ENCODE measurements at places on chromosomes 5 and 9.
A peak's percentile ranks its signal among the peaks of the same experiment; 100 is the strongest.

DNA sequence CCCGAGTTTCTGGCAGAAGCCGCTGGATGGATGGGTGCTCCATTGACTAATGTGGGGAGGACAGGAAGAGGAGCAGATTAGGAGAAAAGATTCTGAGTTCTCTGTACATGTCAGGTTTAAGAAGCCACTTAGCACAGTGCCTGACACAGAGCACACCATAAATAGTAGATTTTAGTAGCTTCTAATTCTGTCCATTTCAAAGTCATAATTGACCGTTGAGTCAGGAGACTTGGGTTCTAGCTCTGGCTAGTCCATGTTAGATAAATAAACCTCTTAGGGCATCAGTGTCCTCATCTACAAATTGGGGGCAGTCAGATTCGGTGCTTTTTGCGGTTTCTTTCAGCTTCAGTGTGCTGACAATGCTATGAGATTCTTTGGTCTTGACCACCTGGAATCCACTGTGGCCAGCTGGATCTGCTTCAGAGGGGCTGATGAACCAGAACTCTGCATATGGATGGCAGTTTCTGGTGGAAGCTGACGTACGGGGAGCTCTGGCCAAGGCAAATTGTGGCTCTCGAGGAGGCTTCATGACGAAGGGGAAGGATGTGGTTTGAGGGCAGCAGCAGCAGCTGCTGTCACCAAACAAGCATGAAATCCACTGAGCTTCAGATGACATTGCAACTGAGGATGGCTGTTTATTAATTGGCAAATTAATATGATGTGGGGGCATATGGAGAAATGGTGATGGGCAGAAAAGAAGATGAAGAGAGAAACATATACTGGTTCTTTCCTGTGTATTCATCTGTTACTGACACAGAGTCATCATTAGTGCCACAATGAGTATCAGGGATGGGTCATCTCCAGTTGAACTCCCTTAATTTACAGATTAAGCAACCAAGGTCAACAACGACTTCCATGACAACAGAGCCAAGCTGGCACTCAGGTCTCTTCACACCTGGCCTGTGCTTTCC is 134.4 kb downstream of the AOPEP start:
- peak; percentile 68 for DNase-seq

DNA sequence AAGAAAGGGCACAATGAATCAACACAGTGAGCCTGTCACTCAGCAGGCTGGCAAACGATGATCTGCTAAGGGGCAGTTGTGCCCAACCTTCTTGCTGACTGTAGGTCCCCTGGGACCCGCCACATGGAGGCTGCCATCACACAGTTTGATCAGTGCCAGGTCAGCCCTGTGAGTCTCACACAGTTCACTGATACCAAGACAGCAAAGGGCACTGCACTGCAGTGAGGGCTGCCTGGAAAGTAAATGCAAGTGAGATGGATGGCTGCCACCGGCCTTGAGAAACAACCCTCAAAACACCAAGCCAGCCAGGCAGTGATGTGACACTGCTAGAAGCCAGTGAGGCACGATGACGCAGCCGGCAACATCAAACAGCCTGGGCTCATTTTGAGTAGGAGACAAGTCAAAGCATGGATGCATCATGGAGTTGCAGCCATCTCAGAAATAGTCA is 30.3 kb downstream of the FOXD1 start:
- DNase-seq: no peak

- no peak for DNase-seq
Observed at GRCh38 chr5:134267366-134268018, 41.6 kb upstream of the PPP2CA start.

DNA sequence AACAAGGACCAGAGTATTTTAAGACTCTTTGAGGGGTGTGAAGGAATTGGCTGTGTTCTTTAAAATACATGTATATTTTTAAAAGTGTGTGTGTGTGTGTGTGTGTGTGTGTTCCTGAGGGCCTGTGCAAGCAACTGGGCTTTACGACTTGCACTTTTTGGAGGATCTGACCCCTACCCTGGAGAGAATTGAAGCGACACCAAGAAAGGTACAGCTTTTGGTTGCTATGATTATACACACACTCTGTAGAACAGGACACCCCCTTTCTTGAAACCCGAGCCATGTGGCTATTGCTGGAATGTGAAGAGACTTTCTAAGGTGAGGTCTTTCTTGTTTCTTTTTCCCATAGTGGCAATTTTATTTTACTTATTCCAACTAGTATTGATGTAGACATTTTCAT is 988 bp downstream of the SHISAL2B start:
- no peak for DNase-seq

GRCh38 chr5:2199697-2200096 is 317.0 kb upstream of the IRX4 start:
- no peak for DNase-seq

- no peak for DNase-seq
Observed at GRCh38 chr5:98786191-98786853, 12.9 kb downstream of the RGMB start.

DNA sequence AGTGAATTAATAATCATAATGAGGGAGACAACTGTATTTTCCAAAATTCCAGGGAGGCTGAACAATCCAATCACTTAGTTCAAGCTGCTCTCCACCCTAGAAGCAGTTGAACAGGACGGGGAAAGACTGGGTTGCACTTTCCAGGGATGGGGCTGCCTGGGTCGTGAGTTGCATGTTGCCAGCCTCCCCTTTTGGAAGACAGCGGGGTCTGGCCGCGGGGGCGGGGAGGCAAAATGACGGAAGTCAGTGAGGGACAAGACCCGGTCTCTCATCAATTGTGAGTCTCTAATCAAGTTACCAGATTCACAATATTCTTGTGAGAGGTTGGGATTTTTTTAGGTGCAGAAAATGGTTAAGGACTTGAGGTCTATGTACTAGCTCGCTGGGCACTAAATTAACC is 484.1 kb downstream of the ZSWIM6 start:
- no peak for DNase-seq

DNA sequence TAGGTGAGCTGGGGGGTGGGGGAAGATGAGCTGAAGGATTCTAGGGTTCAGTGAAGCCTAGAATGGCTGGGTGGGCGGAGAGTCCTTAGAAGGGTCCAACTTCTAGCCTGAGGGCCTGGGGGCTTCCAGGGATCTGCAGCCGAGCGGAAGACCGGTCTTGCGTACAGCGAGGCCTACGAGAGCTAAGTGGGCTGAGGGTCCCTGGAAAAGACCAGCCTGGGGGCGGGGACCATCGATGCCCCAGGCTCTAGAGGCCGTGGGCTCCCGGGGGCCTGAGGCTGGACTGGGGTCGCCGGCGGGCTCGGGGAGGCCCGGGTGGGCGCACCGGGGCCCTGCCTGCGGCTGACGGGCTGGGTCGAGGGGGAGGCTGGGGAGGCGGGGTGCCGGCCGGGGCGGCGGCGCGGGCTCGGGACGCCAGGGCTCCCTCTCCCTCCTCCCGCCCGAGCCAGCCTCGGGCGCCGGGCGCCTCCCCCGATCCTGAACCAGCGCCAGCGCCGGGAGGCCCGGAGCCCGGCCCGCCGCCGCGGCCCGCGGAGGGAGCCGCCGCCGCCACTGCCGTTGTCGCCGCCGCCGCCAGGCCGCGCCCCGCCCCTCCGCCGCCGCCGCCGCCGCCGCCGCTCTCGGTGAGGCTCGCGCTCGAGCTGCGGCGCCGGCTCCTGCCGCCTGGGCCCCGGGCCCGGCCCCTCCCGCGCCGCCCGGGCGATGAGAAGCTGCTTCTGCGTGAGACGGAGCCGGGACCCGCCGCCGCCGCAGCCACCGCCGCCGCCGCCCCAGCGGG is at the start of gene MVB12B:
MVB12B (plus strand) TSS at position 602 of the 778 bp plus-strand sequence; CDS start at position 703, 101 bp downstream.
- DNase-seq: peak; percentile 71

- DNase-seq: no peak
Observed at GRCh38 chr5:150021491-150022157, 21.1 kb downstream of the HMGXB3 start.

Data from CD4-positive, alpha-beta T cell treated with Interleukin-17A for 4 hours (primary cell).